ENCODE measurements at places on chromosomes 11 and 22.

- no peak for DNase-seq
These were observed 46.6 kb upstream of the CTSC start for GRCh38 chr11:88384004-88384668.

GRCh38 chr11:3641701-3642070, at the start of gene ART5:
TSS of gene ART5 (minus strand) at chr11:3641992. CDS start at chr11:3641862, 130 bp downstream.
- DNase-seq, result no peak

DNA sequence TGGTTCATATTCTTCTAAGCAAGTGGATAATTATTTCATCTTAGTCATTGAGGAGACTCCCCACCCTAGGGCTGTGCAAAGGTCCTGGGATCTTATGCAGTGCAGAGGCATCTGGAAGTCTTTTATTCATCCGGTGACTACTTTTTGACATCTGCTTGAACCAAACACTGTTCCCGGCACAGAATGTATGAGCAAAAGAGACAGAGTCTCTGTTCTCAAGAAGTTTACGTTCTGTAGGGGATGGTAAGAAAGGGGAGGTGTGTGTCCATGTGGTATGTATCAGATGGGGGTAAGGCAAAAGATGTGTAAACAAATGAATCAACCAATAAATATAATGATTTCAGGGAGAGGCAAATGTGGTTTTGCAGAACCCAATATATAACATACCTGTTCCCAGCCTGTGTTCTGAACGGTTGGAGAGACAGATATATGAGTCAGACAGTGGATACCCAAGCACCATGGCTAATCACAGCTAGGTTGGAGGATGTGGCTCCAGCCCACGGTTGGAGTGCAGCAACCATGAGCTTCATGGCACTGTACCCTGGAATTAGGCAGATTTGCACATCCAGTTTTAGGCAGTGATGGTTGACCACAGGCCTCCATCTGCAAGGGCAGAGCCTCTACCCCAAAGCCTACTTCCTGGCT, 75.1 kb upstream of the CADM1 start:
- no peak for DNase-seq

DNA sequence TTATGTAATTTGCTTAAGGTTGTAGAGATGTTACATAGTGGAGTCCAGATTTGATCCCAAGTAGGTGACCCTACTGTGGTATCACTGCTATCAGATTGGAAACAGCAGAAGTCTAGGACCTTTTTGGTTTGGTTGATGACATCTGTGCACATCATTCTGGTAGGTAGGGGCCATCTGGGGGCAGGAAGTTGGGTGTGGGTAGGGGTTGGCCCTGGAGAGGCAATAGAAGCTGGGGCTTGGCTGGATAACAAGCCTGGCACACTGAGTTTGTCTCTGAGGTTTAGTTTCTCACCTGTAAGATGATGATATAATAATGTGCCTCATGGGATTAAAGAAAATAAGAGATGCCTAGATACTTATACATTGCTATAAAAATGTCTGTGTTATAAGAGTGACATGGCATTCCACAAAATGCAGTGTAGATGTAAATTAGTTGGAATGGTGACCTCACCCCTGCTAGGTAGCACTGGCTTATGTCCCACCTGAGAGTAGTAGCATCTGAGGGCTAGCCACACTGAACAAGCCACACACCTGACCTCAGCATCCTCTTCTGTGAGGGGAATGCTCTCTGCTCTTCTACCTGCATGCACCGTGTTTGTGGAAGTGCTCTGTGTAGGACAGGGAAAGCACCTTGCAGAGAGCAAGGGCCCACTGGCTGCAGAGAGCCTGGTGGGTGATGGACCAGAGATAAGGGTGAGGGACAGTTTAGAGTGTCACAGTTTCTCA, 36.9 kb downstream of the PTPRJ start:
- no peak for DNase-seq

DNA sequence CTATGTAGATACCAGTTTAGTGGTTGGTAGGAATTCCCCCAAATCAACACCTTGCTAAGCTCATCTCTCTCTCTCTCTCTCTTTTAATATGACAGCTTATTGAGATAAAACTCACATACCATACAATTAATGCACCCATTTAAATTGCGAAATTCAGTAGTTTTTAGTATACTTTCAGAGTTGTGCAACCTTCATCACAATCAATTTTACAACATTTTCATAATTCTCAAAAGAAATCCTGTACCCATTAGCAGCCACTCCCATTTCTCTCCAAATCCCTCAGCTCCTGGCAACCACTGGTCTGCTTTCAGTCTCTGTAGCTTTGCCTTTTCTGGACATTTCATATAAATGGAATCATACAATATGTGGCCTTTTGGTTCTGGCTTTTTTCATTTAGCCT, 13.3 kb downstream of the NNMT start:
- DNase-seq, result no peak

GRCh38 chr22:41308054-41308453, 6.7 kb downstream of the ZC3H7B start:
- no peak for DNase-seq

DNA sequence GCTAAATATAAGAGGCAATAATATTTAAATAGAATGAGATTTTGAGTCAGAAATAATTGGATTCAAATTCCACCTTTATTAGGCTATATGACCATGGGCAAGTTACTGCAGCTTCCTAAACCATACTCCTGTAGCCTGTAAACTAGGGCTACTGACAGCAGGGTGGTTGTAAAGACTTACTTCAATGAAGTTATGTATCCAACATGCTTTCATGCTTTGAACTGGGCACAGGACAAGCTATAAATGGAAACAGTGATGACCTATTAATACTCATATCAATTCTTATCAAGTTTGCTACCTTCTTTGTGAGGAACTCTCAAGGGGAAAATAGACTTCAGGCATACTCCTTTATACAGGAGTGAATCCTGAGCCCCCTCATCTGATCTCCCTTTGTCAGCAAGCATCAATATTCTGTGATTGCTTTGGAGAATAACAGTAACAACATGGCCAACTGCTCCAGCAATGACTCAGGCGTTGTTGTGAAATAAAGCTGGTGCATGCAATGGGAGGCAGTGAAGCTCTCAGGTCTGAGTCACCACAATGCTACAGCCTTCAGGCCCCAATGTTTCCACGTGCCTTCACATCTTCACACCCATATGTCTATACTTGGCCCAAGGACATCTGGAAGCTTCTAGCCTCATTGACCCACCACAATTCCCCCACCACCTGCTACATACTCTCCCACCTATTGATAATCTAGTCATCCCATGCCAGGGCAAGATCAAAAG, 102.5 kb downstream of the KCNA4 start:
- DNase-seq, result no peak

GRCh38 chr11:66104057-66104638, 34.1 kb downstream of the PACS1 start:
- no peak for DNase-seq

GRCh38 chr11:116144387-116144958, 628.3 kb downstream of the BUD13 start:
- DNase-seq, result no peak

DNA sequence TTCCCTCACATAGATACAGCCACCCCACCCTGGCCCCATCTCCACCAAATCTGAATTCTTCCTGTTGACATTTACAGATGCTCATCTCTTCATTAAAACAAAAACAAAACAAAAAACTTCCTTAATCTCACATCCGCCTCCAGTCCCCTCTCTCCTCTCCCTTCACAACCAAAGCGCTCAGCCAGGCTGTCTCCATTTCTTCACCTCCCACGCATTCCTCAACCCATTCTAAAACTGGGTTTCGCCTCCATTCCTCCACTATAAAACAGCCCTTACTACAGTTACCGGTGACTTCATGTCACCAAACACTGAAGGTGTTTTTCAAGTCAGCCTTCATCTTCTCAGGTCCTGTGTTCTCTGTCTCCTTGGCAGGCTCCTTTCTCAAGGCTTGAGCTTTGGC, 9.6 kb downstream of the BACE1-AS start:
- DNase-seq, result no peak

DNA sequence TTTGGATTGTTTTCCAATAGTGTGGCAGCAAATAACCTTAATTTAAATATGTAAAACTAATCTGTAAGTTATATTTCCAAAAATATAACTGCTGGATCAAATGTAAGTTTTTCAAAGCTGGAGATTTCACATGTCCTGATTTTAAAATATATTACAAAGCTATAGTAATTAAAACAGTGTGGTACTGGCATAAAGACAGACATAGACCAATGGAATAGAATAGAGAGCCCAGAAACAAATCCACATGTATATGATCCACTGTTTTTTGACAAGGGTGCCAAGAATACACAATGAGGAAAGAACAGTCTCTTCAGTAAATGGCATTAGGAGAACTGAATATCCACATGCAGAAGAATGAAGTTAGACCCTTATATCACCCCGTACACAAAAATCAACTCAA, 4.0 kb downstream of the OR4X2 start:
- no peak for DNase-seq

DNA sequence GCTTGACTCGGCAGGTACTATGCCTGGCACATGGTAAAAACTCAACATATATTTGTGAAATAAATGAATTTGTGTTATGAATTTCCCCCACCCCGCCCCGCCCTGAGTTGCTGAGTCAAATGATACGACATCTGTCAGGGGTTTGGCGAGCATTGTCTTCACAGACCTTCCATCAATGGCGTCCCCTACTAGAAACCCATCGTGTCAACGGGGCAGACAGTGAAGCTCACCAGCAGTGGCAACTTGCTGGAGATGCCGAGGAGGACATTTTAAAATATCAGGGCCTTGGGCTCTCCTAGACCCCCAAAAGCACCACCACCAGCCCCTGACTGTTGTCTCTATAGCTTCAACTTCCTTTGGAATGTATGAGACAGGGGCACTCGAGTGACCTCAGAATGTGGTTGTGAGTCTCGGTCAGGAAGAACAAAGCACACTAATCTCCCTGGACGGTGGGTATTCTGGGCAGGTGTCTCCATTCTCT, 761 bp upstream of the NXF1 start:
- DNase-seq, result no peak

DNA sequence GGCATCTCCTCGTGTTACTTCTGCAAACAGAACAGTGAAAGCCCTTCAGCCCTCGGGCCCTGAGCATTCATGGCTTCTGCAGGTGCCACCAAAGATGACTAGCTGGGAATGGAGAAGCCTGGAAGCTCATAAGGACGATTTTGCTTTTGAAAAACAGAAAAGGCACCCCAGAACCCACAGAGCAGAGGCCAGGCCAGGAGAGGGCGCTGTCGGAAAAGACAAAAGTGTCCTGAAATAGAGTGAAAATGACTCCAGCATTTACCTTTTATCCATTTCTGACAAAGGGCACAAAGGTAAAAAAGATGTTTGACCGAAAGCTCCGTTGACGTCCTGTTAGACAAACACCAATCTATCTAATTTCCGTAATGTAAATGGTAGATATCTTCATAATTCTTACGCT, 37.6 kb downstream of the ZNF195 start:
- peak; percentile 81 for DNase-seq

DNA sequence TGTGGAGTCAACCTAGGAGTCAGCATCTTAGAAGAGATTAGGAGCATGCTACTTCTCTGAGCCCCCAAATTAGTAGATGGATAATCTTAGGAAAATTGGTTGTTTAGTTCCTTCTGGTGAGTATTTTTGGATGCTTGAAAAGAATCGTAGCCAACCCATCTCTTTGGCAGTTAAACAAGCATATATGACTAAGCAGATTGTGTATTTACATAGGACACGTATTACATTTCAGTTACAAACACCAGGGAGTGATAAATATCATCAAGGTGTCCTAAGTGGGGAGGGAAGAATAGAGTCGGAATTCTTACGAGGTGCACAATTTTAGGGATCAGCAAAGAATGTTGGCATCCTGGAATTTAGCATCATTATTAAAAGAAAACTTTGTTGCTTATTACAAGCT, 13.5 kb downstream of the PLET1 start:
- no peak for DNase-seq

- DNase-seq, result no peak
These were observed 3.1 kb downstream of the BIK start for GRCh38 chr22:43113526-43114251.

DNA sequence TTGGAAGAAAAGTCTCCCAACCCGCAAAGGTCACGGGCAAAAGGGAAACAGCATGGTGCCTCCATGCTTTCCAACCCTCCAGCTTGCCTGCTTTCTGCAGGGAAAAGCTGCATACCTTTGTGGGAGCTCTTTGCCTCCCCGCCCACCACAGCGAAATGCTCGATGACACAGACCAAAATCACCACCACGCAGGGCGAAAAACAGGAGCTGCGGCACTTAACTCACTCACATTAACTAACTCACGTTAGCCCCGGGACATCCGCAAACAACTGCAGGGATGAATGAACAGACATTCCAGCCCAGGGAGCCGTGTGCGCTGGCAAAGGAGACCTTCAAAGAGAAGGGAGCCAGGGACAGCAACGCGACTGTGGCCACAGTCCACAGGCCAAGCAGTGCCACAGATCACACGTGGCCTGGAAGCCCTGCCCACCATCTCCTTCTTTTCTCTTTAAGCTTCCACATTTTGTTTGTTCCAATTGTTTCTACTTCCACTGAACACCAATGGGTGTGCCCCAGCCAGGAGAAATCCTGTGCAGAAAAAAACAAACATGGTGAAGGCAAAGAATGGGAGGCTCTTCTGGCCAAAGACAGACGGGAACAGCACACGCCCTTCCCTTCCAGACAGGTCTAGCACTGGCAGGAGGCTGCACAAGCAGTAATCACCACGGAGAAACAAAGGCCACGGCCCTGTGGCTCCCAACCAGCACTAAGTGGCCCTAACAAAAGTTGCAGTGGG, 39.3 kb downstream of the DUSP8 start:
- no peak for DNase-seq

DNA sequence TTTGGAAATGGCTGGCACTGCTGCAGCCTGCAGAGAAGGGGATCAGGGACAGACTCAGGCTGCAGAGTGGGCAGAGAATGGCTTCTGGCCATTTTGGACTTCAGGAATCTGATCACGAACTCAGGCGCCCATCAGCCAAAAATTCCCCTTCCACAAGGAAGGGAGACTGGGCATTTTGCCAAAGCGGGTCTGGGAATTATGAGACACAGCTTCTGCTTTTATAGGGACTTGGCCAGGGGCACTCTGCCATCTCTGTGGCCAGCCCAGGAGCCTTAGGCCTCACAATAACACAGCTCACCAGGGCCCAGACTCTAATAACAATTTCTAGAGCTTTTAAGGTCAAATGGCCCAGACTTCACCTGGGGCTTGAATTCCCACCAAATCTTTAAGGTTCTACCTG, 74.7 kb downstream of the CHST1 start:
- DNase-seq, result no peak

- DNase-seq, result peak; percentile 75
These were observed 4.4 kb downstream of the KCNJ11 start for GRCh38 chr11:17384002-17384511.

GRCh38 chr22:27317971-27318428, 483.6 kb downstream of the MN1 start:
- no peak for DNase-seq

GRCh38 chr11:113728814-113729213, 22.7 kb upstream of the TMPRSS5 start:
- DNase-seq, result no peak

- no peak for DNase-seq
These were observed 7.0 kb upstream of the SWAP70 start for GRCh38 chr11:9656864-9657263.

- DNase-seq, result no peak
These were observed 7.8 kb upstream of the ZBED4 start for GRCh38 chr22:49845666-49846459.

GRCh38 chr11:7905549-7905948, 25.5 kb downstream of the OR10A6 start:
- DNase-seq, result no peak
